CD4-positive, alpha-beta memory T cell (primary cell): ENCODE measurements at places on chromosomes 5 and 9. TPM values are rescaled to one million over a fixed set of nuclear protein-coding genes. Genes with fewer than 3 reads are reported as not detected.

The FBXW2 gene
- total RNA-seq = 77.8 TPM

The NDUFS4 gene
- 23.6 TPM for total RNA-seq

The RLN2 gene
- 5.4 TPM for total RNA-seq

The SLCO6A1 gene
- total RNA-seq = not detected

The PLPP7 gene
- not detected for total RNA-seq

The ORM2 gene
- total RNA-seq = not detected

The MARVELD2 gene
- total RNA-seq = 1.1 TPM

The TGFBI gene
- total RNA-seq = 13.2 TPM

The FCN2 gene
- total RNA-seq = not detected

The BTNL3 gene
- not detected for total RNA-seq

The SH3GL2 gene
- not detected for total RNA-seq

The GPR151 gene
- not detected for total RNA-seq

The PCDHB8 gene
- not detected for total RNA-seq

The PCDHGC3 gene
- 0.17 TPM for total RNA-seq

The NEK6 gene
- total RNA-seq = 9.9 TPM

The SLC28A3 gene
- not detected for total RNA-seq

The SHOC1 gene
- total RNA-seq = not detected

The REEP5 gene
- 61.1 TPM for total RNA-seq

The CHSY3 gene
- total RNA-seq = not detected

The NDFIP1 gene
- 78.4 TPM for total RNA-seq

The RFESD gene
- total RNA-seq = 9.3 TPM

The CYLC2 gene
- total RNA-seq = not detected

The ZNG1C gene
- 45.8 TPM for total RNA-seq
